ENCODE measurements at places on chromosomes 2 and 18.

GRCh38 chr2:45010702-45011012 is 1.4 kb upstream of the SIX2 start:
- peak; percentile 46 for DNase-seq

GRCh38 chr2:219538504-219538951 is 5.1 kb downstream of the CHPF start:
- DNase-seq = no peak

- no peak for DNase-seq
Measured at GRCh38 chr2:33038230-33038629, 91.5 kb downstream of the LTBP1 start.

DNA sequence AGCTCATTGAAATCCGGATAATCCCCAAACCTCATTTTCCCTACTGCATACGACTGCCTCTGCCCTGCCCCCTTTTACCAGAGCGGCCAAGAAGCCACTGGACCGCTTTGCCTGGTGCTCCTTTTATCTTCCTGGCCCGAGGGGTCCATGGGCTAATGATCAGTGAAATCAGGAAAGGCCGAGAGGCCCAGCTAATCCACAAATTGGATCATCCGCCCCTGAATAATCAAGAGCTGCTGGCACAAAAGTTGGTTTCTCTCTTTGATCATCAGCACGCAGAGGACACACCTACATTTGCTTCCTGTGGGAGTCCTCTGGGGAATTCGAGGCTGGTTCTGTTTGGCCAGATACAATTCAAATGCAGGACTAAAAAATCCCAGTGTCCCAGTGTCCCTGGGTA is 144.5 kb downstream of the INSIG2 start:
- peak; percentile 79 for DNase-seq

- peak; percentile 84 for DNase-seq
Measured at GRCh38 chr2:149597668-149598326, 10.2 kb upstream of the MMADHC start.

Data from NCI-H82 (cell line).